ENCODE measurements at places on chromosomes 12 and 14.

GRCh38 chr14:87896393-87897380 lies 96.3 kb downstream of the GALC start:
- peak; percentile 71 for DNase-seq

GRCh38 chr12:19299765-19300164 lies 139.5 kb upstream of the AEBP2 start:
- no peak for DNase-seq

DNA sequence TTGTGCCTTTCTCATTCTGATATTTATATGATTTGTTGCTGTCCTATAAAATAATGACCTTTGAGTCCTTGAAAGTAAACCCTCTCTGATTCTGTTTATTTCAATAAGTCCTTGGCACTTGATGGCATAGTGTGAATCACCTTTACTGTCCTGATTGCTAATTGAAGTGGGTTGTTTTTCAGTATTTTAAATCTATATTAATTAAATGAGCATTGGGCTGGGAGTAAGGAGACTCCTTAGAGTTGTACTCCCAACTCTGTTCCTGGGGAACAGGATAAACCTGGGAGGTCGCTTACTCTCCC lies 235.7 kb downstream of the EGLN3 start:
- DNase-seq = no peak

DNA sequence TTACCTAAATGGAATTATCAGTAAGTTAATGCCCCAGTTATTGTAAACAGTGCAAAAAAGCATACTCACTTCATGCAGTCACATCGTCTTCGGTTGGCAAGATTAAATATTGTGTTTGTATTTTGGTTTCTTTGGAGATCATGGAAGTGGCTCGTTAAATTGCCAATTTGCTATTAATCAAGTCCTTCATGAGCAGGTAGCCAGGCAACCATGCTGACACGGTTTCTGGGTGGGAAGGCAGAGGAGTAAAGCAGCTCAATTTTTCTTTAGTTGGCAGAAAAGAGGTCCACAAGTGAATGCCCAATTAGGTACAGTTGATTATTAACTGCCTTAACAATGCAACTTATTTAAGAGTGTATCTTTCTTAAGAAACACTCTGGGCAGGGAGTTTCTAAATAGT lies 43.9 kb downstream of the PPP4R3A start:
- no peak for DNase-seq

DNA sequence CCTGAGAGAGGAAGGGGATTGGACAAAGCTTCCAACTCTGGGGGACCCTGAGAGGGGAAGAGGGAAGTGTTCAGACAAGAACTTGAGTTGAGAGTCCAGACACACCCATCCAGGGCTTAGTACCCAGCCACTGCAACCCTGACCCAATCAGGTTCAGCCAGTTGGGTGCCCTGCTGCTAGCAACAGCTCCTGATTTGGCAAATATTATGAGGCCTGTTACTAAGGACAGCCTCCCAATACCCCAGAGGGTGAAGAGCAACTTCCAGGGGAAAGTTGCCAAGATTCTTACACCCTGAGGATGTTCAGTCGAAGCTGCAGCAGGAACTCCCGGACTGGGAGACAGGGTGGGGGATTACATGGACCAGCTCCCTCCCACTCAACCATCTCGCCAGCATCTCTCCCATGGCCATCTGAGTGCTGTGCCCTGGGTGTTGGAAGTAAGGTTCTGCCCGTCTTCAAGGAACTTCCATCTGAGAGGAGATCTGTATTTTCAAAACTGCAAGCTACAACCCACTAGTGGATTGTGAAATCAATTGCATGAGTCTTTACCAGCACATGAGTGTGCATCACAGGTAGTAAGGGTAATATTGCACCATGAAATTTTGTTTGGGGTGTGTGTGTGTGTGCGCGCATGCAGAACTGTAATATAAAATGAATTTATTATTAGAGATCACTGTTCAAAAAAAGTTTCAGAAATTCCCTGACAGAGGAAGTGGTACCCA lies 11.5 kb upstream of the KRT78 start:
- DNase-seq = no peak

- no peak for DNase-seq
These were observed 96.2 kb upstream of the NAP1L1 start for GRCh38 chr12:76180401-76181277.

GRCh38 chr12:28933864-28934527 lies 215.1 kb upstream of the FAR2 start:
- peak; percentile 43 for DNase-seq

DNA sequence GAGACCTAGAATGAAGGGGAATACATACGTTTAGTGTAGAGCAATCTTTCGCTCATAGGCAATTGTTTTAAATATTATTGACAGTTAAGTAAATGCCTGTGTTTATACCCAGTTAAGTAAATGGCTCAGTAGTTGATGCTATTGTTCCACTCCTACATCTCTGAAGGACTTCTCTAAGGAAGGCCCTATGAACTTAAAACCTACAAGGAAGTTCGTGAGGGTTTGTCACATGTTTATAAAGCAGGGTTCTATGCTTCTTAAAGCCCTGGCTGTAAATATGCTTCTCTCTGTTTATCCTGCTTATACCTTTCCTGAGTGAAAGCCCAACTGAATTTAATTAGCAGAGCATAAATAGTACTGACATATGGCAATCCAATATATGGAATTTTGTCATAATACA lies 282.1 kb upstream of the NPAS3 start:
- DNase-seq = no peak

GRCh38 chr12:94261119-94261518 lies 112.7 kb downstream of the PLXNC1 start:
- no peak for DNase-seq

DNA sequence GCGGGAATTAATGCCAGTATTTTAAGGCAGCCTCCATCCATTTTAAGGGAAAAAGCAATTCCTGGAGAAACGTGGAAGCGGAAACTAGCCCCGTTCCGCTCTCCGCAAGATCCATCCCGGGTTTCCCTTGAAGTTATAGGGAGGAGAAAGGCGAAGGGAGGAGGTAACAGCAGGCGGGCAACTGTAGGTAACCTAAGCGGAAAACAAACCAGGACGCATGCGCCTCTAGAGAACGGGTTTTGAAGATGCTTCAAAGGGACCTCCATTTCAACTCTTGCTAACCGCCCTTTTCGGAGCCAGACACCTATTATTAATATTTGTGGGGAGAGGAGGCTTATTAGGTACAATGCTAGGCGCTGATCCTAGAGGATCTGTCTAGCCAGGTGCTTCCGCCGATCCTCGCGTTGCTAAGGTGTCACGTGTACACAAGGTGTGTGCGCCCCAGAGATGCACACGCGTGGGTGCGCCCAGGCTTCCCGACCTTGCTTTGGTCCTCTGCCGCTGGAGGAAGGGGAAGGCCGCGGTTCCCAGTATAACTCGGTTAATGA lies 6.2 kb downstream of the TBX5 start:
- DNase-seq = no peak

DNA sequence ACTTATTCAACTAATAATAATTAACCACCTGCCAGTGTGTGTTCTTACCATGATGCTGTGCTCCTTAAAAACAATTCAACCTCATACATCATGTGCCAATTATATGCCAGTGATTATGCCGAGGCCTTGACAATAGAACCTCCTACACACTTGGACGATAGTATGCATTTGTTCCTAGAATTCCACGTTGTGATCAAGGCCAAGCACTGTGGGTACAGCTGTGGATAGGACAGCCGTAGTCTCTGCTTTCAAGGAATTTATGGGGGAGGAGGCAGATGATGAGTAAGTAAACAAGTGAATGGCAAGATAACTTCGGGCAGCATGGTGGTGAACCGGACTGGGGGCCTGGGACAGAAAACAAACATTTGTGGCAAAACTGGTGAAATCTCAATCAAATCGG lies 18.0 kb upstream of the MYO1H start:
- no peak for DNase-seq

DNA sequence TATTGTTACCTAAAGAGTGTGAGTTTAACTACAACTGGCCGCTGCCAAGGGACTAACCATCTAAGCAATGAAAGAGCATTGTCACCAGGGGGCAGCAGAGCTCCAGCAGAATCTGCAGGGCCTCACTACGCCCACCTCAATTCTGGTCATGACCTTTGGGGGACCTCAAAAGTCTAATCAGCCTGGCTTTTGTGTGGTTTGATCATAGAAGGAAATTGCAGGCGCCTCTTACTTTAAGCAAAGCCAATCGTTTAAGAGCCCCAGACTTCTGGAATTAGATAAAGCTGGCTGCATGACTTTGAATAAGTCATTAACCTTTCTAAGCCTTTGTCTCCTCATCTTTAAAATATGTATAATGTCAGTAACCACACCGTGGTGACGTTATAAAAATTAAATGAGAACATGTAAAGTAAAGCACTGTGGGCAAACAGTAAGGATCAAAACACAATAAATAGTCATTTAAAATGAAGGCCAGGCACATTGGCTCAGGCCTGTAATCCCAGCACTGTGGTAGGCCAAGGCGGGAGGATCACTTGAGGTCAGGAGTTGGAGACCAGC lies 58.6 kb downstream of the TBX3 start:
- peak; percentile 74 for DNase-seq

DNA sequence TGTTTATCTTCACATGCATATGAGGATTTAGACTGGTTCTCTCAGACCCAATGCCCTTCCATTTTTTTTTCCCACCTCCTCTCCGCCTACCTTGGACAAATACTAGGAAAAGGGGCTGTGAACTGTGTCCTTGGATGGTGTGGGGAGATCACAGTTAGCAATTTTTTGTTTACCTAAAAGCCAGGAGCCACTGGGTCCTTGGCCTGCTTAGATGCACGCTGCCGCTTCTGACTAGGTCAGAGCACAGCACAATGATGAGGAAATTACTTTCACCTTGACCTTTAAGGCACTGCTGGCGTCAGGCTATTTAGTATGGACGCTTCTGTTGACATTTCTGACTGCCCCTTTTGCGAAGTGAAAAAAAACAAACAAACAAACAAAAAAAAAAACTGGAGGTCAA lies 1.9 kb downstream of the CCDC38 start:
- DNase-seq = no peak

DNA sequence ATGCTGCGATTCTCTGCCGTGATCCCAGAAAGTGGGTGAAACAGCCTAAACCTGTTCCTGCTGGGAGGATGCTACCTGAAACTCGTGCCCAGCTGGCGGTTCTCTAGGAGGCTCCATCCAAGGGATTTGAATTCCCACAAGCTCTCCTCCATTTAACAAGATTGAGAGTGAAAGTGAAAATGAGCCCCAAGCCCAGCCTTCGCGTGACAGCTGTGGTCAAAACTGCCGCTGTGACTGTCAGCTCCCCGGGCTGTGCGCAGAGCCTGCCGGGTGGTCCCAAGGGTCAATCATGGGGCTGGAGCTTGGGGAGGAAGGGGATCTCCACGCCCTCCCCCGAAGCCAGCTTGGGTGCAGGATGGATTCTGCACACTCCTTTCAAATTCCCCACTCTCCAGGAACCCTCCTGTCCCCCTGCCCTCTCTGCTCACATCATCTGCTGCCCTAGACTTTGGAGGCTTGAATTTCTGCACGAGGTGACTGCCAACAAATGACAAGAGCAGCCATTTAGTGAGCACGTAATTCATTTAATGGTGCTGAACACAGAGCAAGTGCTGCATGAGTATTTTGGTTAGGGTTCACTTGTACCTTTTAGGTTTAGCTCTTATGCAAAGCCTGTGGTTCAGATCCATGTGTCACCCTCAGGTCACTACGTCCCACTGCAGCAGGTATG lies 5.3 kb downstream of the ASB2 start:
- DNase-seq = no peak

- no peak for DNase-seq
These were observed 32.3 kb downstream of the SLC15A5 start for GRCh38 chr12:16245209-16245608.

DNA sequence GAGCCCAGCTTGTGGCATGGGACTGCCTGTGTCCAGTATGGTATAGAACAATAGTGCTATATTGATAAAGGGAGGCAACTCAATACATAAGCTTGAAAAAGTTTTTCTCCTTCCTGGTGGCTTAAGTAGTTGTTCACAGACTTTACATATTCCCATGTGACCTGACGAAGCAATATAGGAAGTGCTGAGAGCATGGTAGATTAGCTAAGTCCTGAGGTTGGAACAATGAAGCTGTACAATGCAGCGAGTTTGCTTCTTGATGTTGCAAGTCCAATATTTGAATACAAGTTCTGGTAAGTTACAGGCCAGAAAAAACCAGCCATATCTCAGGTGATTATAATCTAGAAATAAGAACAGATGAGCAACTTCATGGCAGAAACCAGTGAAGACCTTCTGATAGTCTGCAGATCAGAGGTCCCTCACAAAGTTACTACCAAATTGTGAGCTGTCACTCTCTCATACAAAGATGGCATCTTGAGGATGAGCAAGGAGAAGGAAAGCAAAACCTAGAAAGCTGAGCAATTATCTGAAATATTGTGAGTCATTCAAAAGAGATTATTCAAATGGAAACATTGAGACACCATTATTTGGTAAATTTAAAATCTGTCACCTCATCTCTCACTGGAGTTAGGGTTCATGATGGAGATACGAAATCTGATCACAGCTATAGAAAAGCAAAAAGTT lies 72.9 kb upstream of the BTG1 start:
- peak; percentile 6 for DNase-seq

Data from dermis blood vessel endothelial cell (primary cell).